Urinary bladder (tissue), 4 donors: ENCODE measurements at places on chromosomes 1 and 21. TPM values are rescaled to one million over a fixed set of nuclear protein-coding genes. Genes with fewer than 3 reads are reported as not detected.

OR2M4 gene
- total RNA-seq = not detected

ADCY10 gene
- total RNA-seq = 0.37 TPM

CLCA4 gene
- total RNA-seq = 38.1 TPM

- DNase-seq = no peak
Measured at GRCh38 chr1:181506563-181507353, 23.4 kb downstream of the CACNA1E start.

CRYBG2 gene
- total RNA-seq = 1.5 TPM

PTPN22 gene
- 2.3 TPM for total RNA-seq

TSPEAR gene
- total RNA-seq = 0.21 TPM

GRCh38 chr1:3249631-3250501 is 180.9 kb downstream of the PRDM16 start:
- DNase-seq = no peak

DNA sequence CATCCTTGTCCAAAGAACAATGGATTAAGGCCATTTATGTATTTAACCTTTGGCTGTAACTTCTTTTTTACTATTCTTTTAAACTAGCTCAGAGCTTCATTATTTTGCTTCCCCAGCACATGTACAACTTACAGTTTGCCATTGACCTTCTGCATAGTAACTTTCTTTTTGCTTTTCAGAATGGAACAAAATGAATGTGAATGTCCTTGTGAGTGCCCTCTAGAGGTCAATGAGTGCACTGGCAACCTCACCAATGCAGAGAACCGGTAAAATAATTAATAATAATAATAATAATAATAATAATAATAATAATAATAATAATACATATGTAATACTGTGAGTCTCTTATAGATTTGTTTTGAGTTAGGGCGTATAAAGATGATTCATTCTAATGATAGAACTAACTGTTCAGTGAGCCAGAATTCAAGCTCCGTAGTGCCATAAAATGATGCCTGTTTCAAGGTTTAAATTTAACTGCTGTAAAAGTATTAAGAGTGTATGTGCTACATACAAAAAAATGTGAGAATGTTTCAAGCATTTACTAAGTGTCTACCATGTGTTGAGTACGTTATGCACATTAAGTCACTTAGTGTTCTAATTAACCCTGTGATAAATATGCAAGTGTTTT is 69.0 kb upstream of the RAVER2 start:
- no peak for DNase-seq

DNA sequence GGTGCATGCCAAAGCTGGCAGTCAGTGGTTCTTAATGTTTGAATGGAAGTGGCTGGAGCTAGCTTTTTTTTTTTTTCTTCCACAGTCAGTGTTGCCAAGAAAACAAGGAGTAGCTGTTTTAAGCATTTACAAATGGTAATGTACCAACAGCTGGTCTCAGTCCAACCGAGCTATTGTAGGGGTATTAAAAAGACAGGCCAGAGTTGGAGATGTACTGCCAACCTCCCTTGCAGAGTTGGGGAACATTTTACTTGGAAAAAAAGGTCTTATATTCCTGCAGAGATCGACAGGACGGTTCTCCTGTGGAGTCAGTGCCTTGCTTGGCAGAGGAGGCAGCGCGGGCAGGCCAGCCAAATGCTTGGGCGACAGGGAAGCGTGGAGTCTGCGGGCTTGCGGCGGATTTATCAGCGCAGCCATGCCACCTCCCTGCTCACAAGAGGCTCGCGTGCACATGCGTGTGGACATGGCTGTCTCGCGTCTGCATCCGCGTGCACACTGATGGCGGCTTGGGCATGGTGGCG is 338.1 kb downstream of the RPS6KC1 start:
- no peak for DNase-seq

DNA sequence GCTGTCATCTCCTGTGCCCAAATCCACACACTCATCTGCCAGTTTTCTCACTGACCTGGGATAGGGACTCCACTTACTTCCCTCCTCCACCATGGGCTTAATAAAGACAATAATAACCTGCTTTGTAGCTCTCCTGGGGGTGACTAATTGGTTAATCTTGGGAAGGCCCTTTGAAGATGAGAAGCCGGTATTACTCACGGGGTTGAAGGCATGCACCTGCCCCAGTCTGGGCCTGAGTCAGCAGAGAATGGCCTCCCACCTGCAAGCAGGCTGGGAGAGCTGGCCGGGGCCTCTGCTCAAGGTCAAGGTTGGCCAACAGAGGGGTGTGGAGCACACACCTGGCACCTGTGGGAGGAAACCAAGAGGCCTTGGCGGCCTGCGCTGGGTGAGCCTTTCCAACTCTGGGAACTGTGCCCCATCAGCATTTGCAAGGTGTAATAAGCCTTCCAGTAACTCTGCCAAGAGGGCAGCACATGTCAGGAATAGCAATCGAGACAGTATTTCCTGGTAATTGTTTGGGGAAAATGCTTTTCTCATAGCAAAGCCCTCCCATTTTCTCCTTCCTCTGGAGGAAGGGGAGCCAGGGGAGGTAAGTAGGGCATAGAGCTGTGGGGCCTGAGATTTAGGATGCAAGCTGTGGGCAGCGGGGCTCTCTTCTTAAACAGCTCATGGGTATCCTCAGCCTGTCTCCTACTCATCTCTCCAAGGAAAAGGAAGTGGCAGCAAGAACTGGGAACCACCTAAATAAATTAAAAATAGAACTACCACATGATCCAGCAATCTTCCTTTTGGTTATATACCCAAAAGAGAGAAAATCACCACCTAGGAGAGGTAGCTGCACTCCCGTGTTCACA is 49.0 kb downstream of the TOMM20 start:
- DNase-seq = no peak
